ENCODE measurements at places on chromosomes 3 and 15. TPM values are rescaled to one million over a fixed set of nuclear protein-coding genes. Genes with fewer than 3 reads are reported as not detected.

- peaks cover 16% of the 10 kb centered on the region for H3K4me1 ChIP-seq
- no peak overlapping the region for H3K4me3 ChIP-seq
- no peaks in the 10 kb centered on the region for H3K36me3 ChIP-seq
- no peak overlapping the region for H3K27ac ChIP-seq
Measured at GRCh38 chr15:27342991-27343390, 372.0 kb downstream of the GABRG3 start.

GRCh38 chr3:14991818-14992612 is 44.6 kb downstream of the NR2C2 start:
- H3K27ac ChIP-seq = no peak overlapping the region
- H3K4me3 ChIP-seq = no peak overlapping the region
- peaks cover 17% of the 10 kb centered on the region for H3K4me1 ChIP-seq

DNA sequence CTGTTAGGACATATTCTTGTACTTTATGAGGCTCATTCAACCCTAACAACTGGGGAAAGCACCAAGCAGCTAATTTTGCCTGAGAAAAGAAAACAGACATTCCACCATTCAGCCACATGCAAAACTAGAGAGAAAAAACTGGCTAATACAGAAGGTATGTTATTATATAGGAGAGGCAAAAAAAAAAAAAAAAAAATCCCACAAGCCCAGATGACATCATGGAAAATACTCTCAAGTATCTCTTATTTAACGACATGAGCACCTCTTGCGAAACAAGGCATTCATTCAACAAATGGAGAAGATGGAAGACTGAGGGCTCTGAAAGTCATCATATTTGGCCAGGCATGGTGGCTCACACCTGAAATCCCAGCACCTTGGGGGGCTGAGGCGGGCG is 61.5 kb downstream of the PRICKLE2 start:
- no peaks in the 10 kb centered on the region for H3K27me3 ChIP-seq
- H3K27ac ChIP-seq = no peak overlapping the region
- H3K4me3 ChIP-seq = no peak overlapping the region

PRR20G gene
- total RNA-seq = not detected

CCNB2 gene
- 374 TPM for total RNA-seq

PXYLP1 gene
- total RNA-seq = 30.5 TPM

SERINC4 gene
- not detected for total RNA-seq

GRCh38 chr3:189941125-189941524 is 179.6 kb downstream of the P3H2 start:
- no peaks in the 10 kb centered on the region for H3K27me3 ChIP-seq
- H3K27ac ChIP-seq = no peak overlapping the region
- DNase-seq = peak; percentile 47
- no peak overlapping the region for H3K4me3 ChIP-seq

DNA sequence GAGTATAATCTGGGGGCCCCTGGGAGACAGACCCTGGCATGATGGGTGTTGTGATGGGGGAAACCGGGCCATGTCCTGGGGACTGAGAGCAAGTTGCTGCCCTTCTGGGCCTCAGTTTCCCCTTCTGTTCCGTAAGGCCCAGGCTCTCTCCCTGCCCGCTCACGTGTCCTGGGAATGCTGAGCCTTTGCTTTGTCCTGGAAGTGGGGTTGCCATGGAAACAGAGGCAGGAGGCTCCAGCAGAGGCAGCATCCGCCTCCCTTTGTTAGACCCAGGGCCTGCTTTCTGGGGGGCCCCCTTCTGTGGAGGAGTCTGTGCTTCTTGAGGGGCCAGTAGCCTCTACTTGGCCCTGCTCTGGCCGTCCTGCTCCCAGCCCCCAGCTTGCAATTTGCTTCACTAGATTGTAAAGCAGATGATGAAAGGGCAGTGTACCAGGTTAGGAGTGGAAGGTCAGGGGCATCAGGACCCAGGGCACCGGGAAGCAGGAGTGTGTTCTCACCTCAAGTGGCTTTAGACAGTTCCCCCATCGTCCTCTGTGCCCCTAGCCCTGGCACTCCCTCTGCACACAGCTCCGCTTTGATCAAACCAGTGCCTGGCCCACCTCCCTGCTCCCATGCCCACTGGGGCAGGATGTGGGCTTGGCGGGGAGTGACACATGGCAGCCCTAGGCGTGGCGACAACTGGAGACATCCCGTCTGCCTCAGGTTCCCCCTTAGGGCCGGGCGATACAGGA is 105.6 kb downstream of the FBLN2 start:
- peak; percentile 85 for DNase-seq
- H3K36me3 ChIP-seq = no peaks in the 10 kb centered on the region
- no peak overlapping the region for H3K27ac ChIP-seq
- H3K4me1 ChIP-seq = peaks cover 11% of the 10 kb centered on the region

DNA sequence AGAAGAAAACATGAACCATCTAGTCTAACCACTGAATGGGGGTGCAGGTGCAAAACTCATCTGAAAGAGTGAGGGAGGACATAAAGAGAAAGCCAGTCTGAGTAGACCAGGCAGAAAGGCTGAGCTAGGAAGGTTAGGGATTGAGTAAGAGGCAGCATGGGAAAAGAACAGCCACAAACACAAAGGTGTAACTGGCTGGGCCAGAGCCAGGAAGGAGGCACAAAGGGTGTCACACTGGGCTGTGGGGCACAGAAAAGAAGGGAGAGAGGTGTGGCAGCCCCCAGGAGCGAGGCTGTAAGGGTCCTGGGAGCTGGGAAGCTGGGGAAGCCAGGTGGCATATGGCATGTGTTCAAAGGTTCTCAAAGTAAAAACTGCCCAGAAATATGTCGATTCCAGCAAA is 18.7 kb downstream of the IGSF11 start:
- H3K27me3 ChIP-seq = no peaks in the 10 kb centered on the region
- peaks cover 13% of the 10 kb centered on the region for H3K4me1 ChIP-seq
- H3K27ac ChIP-seq = no peak overlapping the region
- no peaks in the 10 kb centered on the region for H3K36me3 ChIP-seq

DNA sequence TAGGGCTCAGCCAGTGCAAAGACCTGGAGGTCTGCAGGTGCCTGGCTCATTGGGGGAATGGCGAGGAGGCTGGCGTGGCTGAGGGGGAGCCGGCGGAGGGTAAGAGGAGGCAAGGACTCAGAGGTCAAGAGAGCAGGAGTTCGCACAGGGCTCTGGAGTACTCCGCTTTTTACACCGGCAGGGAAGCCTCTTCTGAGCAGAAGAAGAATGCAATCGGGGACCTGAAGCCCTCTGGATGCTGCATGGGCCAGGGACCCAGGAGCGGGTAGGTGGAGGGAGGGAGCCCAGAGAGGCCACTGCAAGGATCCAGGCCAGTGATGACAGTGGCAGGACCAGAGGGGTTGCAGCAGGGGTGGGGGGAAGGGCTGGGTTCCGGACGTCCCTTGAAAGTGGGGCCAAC is 70.4 kb upstream of the TAMM41 start:
- no peaks in the 10 kb centered on the region for H3K36me3 ChIP-seq
- no peak overlapping the region for H3K27ac ChIP-seq
- H3K4me3 ChIP-seq = no peak overlapping the region
- DNase-seq = no peak

MYRIP gene
- 0.62 TPM for total RNA-seq

GRCh38 chr3:139518926-139519842 is 20.4 kb downstream of the RBP1 start:
- no peak for DNase-seq
- H3K4me1 ChIP-seq = peaks cover 7% of the 10 kb centered on the region
- H3K27me3 ChIP-seq = no peaks in the 10 kb centered on the region
- H3K27ac ChIP-seq = no peak overlapping the region
- no peaks in the 10 kb centered on the region for H3K36me3 ChIP-seq

GRCh38 chr3:126558336-126559071 is at the start of gene C3orf22:
Gene C3orf22, minus strand, starts transcription at chr3:126558932. Its CDS starts 5,542 bp downstream, at chr3:126553390.
- peaks cover 4% of the 10 kb centered on the region for H3K27me3 ChIP-seq
- no peaks in the 10 kb centered on the region for H3K36me3 ChIP-seq
- no peak for DNase-seq
- no peak within 1 kb of the TSS for H3K27ac ChIP-seq
- no peaks in the 10 kb centered on the region for H3K4me1 ChIP-seq
- no peak within 1 kb of the TSS for H3K4me3 ChIP-seq

AGBL1 gene
- 6.2 TPM for total RNA-seq

DNA sequence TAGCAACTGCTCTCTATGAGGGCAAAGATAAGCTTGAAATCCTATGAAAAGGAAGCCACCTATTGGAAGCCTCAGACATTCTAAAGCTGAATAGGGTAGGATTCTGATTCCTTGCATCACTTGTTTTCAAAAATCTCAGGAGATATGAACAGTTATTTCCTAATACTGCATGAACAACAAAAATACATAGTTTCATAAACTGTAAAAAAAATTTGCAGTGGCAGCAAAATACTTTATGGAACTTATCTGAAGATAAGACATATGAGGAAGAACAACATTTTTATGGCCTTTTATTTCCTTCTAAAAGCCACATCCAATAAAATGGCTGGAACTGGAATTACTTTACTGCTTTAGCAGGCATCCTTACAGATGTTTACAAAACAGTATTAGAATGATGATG is 29.9 kb downstream of the AP3S2 start:
- H3K27me3 ChIP-seq = no peaks in the 10 kb centered on the region
- H3K27ac ChIP-seq = no peak overlapping the region
- no peaks in the 10 kb centered on the region for H3K4me1 ChIP-seq

ZDHHC23 gene
- 2.4 TPM for total RNA-seq

LAMB2 gene
- total RNA-seq = 75.4 TPM

DNA sequence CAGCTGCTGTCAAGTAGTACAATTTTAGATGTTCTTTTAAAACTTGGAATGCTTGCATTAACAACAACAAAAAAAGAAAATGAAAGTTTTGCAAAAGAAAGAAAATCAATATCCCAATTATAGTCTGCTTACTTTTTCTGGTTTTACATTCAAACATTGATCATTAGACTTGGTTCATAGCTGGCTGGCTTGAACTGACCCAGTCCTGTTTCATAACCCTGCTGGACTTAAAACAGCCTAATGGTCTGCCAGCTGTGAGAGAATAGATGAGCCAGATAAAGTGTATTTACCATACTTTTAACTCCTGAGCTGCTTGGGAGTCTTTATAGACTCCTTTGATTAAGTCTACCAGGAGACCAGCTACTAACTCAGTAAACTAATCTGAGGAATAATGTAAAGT is 59.2 kb downstream of the PIAS1 start:
- peak overlapping the region; percentile 17 for H3K27ac ChIP-seq
- H3K4me1 ChIP-seq = no peaks in the 10 kb centered on the region
- H3K36me3 ChIP-seq = no peaks in the 10 kb centered on the region
- no peaks in the 10 kb centered on the region for H3K27me3 ChIP-seq

DNA sequence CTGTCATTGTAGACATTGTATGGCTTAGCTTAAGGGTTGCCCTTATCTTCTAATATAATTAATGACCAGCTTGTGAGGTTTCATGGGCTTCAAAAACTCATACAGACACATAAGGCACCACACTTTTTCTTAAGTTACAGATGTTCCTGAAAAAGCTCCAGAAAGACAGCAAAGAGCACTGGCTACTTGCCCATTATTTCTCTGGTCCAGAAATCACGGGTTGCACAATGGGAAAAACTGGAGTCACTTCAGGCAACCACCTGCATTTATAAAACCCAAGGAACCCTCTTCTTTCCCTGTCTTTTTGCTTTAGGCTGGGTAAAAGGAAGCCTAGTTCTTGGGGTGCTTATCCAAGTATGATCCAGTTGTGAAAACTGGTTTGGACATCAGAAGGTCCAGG is 2.3 kb upstream of the COL6A6 start:
- no peak overlapping the region for H3K27ac ChIP-seq
- no peak overlapping the region for H3K4me3 ChIP-seq
- H3K36me3 ChIP-seq = no peaks in the 10 kb centered on the region
- H3K27me3 ChIP-seq = peaks cover 59% of the 10 kb centered on the region
